NCI-H2081 (cell line): ENCODE measurements at places on chromosomes 13 and 19.

GRCh38 chr19:11198175-11198534 is 810 bp upstream of the KANK2 start:
- no peak for DNase-seq

GRCh38 chr13:44364345-44365000 is 9.2 kb upstream of the SERP2 start:
- DNase-seq: no peak

DNA sequence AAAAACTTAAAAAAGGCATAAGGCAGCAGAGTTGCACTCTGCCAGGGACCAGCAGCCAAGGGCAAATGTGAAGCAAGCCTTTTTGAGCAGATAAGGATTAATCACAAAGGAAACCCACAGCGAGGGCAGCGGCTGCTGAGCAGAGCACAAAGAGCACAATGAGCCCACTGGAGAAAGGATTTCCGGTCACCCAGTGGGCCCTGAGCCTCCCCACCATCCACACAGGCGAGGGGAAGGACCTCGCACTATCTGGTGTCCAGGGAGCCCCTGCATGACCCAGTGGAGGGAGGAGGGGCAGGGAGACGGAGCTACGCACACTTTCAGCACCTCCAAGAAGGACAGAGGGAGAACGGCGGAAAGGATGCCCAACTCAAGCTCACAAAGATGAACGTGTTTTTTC is 40.0 kb downstream of the COL4A1 start:
- DNase-seq: no peak

- no peak for DNase-seq
These were observed 1167.6 kb upstream of the ATXN8OS start for GRCh38 chr13:68940049-68940448.

DNA sequence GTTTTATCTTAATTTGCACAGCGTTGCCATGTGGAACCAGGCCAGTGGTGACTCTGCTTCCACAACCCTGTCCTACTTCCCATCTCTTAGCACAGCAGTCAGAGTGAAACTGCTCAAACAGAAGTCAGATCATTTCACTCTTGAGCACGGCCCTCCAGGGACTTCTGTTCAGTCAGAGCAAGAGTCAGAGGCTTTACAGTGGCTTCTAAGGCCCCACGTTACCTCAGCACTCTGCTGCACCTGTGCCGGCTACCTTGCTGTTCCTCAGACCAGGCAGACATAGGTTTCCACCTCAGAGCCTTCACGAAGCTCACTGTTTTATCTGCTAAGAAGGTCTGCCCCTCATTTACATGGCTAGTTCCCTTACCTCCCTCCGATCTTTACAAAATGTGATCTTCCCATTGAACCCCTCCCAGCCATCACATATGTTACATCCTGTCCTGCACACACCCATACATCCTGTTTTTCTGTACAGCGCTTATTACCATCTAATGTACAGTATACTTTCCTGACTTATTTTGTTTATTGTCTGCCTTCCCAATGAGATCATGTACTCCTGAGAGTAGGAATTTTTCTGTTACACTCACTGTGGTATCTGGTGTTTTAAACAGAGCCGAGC is 41.6 kb downstream of the TM9SF2 start:
- DNase-seq: no peak

DNA sequence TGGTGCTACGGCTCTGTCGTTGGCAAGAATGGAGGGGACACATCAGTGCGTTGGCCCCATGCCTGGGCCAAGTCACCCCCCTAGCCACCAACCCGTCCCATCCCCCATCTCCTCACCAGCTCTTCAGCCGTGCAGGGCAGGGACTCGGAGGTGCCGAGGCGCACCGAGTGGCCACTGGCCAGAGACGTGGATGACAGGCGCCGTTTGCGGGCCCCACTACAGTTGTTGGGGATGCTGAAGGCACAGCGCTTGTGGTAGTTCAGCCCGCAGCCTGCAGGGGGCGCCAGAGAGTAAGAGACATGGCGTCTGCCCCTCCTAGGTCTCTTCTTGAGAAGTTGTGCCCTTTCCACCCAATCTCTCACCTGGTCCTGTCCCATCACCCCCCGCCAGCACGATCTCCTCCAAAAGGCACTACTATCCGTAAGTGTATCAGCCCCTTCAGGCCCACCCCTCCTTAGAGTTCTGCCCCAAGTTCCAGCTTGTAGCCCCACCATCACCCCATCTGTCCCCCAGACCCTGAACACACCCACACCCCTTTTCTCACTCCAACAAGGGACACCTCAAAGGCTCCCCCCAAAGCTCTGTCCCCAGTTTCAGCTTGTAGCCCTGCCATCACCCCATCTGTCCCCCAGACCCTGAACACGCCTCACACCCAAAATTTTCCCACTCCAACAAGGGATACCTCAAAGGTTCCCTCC is 12.4 kb downstream of the PRKD2 start:
- peak; percentile 9 for DNase-seq

GRCh38 chr13:108225440-108225839 is 7.2 kb downstream of the ABHD13 start:
- DNase-seq: no peak
